ENCODE measurements at places on chromosomes 5 and 9.

DNA sequence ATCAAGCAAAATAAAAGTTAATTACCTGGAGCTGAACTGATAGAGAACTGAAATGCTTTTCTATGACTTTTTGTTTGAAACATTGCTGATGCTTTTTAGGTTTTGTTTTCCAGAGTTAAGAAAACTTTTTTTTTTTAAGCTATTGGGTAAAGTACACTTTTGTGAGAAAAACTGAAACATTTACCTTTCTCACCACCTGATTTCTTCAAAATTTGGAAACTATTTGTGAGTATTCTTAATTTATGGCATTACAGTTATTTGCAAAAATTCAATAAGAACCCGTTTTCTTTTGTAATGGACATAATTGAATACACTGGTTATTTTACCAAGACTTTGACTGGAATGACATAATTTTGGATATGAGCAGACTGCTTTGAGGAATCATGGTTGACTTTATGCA is 6.6 kb downstream of the C9orf153 start:
- DNase-seq = no peak

GRCh38 chr5:17315710-17316221 is 98.3 kb downstream of the BASP1 start:
- no peak for DNase-seq

- no peak for DNase-seq
Measured at GRCh38 chr9:133582501-133583045, 26.6 kb downstream of the FAM163B start.

- DNase-seq = no peak
Measured at GRCh38 chr9:107751567-107752210, 262.1 kb upstream of the KLF4 start.

GRCh38 chr5:40428126-40428525 is 251.6 kb upstream of the PTGER4 start:
- no peak for DNase-seq

DNA sequence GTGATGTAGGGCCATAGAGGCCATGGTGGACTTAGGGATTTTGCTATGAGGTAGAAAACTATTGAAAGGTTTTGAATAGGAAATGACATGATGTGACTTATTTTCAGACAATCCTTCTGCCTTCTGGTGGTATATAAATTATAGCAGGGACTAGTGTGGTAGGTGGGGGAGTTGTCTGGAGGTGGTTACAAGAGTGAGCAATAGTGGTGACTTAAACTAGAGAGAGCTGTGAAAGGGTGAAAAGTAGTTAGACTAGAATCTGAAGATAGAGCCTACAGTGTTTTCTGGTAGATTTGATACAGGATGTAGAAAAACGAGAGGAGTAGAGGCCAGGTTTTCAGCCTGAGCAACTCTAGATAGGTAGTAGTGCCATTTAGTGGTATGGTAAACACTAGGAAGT is 32.3 kb downstream of the NAA35 start:
- no peak for DNase-seq

- DNase-seq = no peak
Measured at GRCh38 chr5:151661968-151662732, 24.6 kb downstream of the SPARC start.

GRCh38 chr9:133608382-133608781 is 807 bp downstream of the FAM163B start:
- DNase-seq = no peak

- DNase-seq = no peak
Measured at GRCh38 chr9:94250456-94250855, 8.6 kb upstream of the ZNF169 start.

DNA sequence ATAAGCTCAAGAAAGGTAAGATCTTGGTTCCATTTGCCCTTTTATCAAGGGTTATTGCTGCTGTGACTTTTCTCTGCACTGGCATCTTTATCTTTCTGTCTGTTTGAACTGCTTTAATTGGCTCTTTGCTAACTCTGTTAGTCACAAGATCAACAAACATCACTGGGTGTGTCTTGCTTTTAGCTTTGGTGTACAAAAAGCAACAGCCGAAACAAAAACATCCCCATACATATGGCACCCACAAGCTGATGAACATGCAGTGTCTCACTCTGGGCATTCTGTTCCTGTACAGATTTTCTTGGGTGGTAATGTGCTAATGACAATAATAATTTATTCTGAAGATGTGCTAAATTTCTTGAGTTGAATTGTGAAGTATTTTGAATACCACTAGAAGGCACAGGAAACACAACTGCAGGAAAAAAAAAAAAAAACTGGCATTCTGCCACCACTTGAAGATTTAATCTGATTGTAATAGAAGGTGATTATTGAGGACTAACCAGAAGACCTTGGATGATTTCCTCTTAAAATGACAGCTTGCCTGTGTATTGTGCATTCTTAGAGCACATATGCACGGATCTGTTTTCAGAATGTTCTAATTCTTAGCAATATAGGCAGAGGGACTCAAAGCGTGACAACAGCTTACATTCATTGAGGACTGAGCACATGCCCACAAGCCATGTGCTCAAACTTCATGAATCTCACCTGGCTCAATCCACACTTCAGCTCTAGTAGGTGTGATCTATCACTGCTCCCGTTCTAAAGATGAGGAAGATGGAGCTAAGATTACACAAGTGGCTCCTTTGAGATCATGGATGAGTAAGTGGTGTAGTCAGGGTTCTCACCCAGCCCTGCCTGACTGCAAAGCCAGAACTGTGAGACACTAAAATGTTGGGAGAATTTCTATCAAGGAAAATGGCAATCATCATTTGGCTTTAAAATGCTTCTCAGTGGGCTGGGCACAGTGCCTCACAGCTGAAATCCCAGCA is 96.4 kb downstream of the EBF1 start:
- DNase-seq = no peak

- no peak for DNase-seq
Measured at GRCh38 chr9:126614088-126614454, 343 bp downstream of the LMX1B start.

DNA sequence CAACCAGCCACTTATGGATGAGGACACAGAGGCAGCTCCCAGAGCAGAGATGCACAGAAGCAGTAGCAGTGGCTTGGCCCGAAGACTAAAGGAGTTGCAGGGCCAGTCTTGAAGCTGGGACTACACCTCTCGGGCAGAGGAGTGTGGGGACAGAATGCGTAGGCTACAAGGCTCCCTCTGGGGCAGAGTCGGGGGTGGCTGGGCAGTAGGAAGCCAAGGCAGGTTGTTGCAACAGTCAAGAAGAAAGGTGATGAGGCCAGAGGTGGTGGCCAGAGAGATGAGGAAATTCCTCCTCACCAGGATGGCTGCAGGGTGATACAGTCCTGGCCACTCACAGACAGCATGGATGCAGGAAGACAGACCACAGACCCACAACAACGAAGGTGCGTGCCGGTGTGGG is 4.9 kb upstream of the N4BP3 start:
- DNase-seq = no peak

DNA sequence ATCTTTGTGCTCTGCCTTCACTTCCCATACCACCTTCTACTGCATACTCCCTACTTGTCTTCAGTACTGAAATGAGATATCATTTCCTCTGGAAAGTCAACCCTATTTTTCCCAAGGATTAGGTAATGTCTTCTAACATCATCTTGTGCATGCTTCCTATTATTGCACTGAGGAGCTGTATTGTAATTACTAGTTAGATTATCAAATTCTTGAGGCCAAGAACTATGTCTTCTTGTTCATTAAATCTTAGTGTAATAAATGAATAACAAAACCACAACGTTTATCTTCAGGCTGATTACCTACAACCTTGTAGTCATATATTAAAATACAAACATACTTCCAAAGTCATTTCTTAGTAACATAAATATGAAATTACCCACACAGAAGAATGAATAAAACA is 87.9 kb upstream of the POU5F2 start:
- no peak for DNase-seq

GRCh38 chr9:136089697-136090045 is 5.4 kb downstream of the NACC2 start:
- DNase-seq = no peak

DNA sequence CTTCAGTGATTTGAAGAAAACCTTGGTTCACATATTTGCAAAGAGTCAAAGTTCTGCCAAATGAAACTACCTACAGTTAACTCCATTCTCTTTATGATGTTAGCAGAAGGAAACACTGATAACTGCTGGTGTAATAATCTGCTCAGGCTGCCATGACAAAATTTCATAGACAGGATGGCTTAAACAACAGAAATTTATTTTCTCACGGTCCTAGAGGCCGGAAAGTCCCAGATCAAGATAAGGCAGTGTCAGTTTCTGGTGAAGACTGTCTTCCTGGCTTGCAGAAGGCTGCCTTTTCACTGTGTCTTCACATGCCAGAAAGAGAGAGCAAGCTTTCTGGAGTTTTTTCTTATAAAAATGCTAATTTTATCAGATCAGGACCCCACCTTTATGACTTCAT is 102.4 kb upstream of the PARP8 start:
- no peak for DNase-seq

GRCh38 chr5:36935805-36936204 is 59.2 kb downstream of the NIPBL start:
- no peak for DNase-seq

- no peak for DNase-seq
Measured at GRCh38 chr9:123324767-123325183, 31.2 kb upstream of the CRB2 start.

DNA sequence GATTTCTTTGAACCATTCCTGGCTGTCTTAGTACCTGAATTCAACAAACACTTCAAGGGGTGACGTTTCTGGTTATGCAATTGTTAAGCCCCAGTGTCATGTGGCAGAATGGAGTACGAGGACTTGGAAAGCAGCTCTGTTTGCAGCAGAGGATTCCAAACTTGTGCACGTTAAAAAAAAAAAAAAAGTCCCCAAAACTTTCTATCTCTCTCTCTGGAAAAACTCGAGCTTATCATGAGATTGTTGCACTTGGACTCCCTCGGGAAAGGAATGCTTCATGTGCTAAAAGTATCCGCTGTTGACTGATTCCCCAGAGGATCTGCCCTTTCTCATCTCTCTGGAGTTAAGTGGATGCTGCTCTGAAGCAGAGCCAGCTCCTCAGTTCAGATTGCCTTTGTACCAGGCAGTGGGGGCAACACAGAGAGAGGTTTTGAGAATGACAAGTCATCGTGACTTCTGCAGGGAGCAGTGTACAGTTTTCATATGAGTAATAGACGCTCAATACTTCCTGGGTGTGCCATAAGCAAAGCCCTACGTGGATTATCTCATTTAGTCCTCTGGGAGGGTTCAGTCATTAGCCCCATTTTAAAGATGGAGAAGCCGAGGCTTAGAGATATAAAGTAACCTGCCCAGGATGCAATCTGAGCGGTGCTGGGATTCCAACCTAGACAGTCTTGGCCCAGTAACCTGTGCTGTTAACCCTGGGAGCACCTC is 28.1 kb downstream of the TMOD1 start:
- no peak for DNase-seq

- DNase-seq = no peak
Measured at GRCh38 chr9:36492865-36493264, 79.8 kb upstream of the MELK start.

DNA sequence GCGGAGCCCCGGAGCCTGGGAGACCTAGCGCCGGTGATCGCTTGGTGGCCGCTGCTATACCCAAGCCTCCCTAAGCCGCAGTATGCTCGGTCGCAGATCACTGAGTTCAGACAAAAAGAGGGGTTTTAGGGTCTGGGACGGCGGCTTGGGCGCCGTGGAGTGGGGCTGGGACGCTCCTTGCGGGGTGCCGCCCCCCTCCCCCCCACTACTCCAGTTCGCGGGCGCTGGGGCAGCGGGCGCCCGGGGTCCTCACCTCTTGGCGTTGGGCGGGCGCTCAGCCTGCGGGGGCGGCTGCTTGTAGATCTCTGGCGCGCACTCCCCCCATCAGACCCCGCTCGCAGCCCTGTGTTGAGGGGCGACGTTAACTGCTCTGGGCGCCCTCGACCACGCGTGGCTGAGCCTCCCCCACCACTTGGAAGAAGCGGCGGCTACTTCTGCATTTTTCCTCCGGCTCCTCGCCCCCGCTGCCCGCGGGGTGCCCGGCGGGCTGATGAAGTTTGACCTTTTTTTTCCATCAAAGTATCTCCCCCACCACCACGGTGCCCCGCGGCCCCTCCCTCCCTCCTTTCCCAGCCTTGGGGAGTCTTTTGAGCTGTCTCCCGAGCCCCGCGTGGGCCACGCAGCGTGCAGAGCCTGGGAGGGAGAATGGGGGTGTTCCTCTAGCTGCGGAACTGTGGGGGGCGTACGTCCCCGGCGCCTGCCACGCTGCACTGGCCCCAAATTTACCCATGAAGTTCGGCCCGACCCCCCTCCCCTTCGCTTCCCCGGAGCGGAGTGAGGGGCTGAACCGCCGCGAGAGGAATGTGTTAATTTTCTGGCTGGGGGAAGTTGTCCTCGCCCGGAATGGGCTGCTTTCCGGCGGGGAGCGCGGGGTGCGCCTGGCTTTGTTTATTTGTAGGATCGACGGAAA is 1.2 kb downstream of the CXXC5 start:
- DNase-seq = no peak

GRCh38 chr9:87662808-87663528 is 63.0 kb upstream of the CTSL start:
- peak; percentile 35 for DNase-seq

DNA sequence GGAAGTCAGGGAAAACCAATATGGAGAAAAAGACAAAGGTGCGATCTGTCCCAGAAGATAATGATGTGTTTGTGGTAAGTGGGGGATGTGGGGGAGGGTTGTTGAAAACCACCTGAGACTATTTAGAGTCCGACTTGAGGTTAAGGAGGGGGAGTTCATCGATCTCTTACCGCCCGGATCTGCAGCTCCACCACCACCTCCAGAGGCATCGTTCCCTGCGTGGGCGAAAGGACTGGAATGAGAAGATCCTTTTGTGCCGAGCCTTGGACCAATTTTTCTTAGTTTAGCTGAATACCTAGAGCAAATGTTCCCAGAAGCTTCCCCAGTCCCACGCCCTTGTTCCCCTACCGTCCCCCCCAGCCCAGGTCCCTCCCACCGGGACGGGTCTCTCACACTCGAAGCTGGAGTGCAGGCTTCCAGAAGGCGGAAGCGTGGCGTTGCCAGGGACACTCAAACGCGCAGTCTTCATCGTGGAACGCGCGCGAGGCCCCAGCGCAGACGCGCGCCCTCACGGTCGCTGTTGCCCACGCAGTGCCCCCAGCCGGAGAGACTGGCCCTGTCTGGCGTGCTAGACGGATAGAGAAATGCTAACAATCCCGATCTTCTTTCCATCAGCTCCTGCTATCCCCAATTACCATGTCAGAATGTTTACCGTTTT is at the start of gene SPATA6L:
SPATA6L (minus strand) TSS at position 439 of the 658 bp plus-strand sequence; CDS start at position 209, 230 bp downstream.
- DNase-seq = peak; percentile 57

DNA sequence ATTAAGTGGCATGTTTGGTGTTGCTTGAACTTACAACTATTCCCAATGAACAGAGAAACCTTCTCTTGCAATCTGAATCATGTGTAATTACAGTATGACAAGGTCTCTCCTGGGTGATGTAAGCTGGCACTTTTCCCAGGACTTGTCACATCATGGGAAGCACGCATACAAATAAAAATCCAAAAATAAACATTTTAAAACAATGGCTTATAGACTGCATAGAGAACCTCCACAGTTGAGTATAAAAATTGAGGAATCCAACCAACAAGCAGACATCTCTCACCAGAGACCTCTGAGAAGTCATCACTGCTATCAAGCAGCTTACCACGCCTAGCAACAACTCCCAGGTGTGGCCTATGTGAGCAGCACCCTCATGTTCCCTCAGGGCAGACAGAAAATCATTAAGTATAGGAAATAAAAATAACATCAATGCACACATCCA is 3.9 kb downstream of the MLLT3 start:
- peak; percentile 22 for DNase-seq

- DNase-seq = no peak
Measured at GRCh38 chr9:110872920-110873319, 165.3 kb downstream of the LPAR1 start.

All from NCI-H1105 (cell line).